ENCODE measurements at places on chromosomes 16 and 17. TPM values are rescaled to one million over a fixed set of nuclear protein-coding genes. Genes with fewer than 3 reads are reported as not detected.

DNA sequence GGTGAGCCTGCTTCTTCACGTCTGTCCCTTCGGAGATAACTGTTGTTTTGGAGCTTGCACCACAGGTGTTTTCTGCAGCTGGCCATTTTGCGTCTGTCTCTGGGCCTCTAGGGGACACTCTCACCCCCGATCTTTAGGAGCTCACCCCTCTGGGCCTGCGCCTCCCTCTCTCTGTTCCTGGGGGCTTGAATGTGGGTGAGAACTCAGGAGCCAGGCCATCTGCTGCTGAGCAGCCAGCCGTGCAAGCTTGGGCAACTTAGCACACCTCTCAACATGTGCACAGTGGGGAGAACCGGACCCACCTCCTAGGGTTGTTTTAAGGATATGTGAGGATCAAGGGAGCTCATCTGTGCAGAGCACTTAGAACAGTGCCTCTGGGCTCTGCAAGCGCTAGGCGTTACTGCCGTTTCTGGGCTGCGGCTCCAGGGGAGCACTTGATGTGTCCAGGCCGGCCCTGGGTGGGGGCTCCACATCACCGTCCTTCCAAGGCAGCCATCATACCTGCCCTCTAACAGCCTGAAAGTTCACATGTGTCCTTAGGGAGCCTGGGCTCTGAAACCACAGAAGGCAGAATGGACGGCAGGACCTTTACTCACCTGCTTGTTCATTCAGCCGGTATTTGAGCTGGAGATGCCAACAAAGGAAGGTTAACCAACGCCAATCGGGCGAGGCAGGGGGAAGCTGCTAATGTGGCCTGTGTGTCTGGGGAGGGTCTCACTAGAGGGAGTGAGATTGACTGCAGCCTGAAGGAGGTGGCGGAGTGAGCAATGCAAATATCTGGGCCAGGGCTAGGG, 66.3 kb downstream of the MRC2 start:
- DNase-seq = no peak

DNA sequence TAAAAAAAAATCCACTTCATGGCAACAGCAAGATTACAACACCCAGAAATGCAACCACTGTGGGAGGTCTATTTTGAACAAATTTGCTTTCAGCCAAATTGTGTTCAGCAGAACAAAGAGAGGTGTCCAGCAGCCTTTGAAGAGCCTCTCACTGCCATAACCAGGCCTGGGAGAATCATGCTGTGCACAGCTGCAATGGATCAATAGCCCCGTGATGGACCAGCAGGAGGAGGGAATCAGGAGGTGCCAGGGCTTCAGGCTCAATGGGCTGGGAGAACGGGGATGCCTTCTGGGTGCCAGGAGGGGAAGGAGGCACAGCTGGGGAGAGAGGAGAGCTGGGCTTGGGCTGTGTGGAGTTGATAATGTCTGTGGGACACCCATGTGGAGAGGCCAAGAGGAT, 366.2 kb upstream of the EEF2KMT start:
- DNase-seq = no peak

DNA sequence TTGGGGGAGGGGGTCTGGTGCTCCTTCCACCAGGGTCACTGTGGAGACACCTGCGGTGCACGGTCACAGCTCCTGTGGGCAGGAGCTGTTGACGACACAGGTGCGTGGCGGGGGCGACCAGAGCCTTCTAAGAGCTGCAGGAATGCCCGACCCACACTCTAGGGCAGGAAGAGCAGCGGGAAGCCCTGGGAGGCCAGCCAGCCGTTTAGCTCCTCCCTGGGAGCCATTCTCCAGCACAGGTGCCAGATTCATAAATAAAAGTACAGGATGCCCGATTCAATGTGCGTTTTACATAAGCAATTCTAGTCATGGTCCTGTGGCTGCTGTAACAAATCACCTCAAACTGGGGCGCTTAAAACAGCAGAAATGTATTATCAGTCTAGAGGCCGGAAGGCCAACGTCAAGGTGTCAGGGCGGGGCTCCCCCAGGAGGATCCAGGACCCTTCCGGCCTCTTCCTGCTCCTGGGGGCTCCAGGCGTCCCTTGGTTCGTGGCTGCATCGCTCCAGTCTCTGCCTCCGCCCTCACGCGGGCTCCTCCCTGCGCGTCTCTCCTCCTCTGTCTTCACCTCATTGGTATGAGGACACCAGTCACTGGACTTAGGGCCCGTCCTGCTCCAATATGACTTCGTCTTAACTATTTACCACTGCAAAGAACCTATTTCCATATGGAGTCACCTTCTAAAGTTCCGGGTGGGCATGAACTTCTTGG, 155.4 kb downstream of the FOXL1 start:
- peak; percentile 6 for DNase-seq

DNA sequence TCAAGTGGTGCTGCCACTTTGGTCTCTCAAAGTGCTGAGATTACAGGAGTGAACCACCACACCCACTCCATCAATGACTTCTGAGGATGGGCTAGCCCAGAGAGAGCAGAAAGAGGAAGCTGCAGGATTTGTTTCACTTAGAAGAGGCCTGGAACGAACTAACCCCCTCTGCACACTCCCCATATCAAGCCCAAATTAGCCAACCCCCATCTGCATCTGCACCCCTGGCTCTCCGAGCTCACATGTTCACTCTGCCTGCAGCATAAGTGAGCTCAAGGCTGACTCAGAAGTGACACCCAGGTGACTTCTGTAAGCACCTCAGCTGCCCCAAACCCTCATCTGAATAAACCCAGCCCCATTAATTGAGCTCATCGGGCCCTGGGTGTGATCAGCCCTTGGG, 4.8 kb downstream of the SCNN1G start:
- no peak for DNase-seq

- no peak for DNase-seq
Observed at GRCh38 chr17:17018021-17018441, 24.2 kb upstream of the MPRIP start.

The RCVRN gene
- not detected for polyA plus RNA-seq

DNA sequence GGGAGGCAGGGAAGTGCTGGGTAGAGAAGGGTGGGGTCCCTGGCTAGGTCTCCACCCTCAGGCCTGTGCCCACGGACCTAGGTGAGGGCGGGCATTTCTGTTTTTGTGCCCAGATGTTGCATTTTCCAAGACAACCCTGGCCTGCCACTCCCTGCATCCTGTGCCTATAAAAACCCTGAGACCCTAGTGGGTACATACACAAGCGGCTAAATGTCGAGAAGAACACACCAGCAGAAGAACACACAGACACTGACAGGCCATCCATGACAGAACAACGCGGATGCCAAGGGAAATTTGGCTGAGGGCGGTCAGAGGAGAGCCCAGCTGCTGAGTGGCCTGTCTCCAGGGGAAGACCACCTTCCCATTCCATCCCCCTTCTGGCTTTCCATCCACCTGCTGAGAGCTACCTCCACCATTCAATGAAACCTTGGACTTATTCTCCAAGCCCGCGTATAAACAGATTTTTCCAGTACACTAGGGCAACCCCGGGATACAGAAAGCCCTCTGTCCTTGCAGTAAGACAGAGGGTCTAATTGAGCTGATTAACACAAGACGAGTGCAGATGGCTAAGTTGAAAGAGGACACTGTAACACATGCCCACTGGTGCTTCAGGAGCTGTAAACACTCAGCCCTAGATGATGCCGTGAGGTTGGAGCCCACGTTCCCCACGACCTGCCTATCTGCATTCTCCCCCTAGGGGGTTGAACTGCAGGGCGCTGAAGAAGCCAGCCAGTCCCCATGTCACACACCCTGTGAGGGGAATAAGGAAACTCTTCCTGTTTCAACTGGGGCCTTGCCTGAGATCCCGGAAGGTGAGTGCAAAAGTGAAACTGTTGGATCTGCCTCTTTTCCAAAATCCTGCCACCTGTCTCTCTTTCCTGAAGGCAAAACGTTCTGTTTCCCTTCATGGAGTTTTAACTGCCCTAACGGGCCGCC, 147.2 kb upstream of the COX10 start:
- no peak for DNase-seq

DNA sequence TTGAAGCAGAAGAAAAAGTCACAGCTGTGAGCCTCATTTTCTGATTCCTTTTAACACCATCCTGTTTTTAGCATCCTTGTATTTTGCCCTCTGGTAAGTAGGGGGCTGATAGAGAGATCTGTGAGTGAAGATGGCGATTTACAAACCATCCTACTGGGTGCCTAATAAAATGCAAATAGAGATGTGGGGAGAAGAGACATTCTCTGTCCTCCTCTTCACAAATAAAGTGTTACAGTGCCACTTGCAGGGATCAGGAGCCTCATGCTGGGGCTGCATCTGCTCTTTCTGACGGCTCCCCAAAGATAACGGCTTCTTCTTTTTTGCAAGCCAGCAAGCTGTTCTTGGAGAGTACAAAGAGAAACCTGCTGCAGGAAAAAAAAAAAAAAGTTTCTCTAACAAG, 418.6 kb downstream of the TOX3 start:
- DNase-seq = no peak

The ATP2A3 gene
- polyA plus RNA-seq = 0.58 TPM

- DNase-seq = no peak
Observed at GRCh38 chr17:45800816-45801215, 16.7 kb downstream of the CRHR1 start.

DNA sequence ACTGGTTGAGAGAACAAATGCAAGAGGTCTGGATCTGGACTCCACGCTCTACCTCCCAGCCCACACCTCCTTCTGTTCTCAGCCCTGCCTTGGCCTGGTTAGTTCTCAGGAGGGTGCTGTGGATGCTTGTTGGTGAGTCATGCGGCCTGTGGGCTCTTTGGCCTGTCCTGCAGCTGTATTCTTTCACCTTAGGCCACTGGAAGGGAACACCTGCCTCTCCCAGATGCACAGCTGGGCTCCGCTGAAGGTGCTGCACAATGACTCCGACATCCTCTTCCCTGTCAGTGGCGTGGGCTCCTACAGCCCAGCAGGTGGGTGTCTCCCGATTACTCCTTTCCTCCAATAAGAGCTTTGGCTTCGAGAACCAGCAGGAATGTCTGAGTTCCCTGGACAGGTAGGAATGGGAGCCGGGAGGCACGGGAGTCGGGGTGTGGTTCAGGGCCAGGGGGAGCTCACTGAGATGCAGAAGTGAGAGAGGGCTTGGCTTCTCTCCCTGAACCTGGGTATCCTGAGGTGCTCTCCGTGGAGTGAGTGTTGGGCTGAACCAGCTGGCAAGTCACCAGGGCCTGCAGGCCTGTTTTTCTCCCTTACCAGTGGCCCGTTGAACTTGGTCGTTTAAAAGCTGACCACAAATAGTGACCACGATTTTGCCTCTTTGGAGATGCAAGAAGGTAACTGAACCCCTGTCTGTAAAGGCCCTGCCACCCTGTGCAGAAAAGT, 85.0 kb downstream of the SNX29 start:
- peak; percentile 50 for DNase-seq

DNA sequence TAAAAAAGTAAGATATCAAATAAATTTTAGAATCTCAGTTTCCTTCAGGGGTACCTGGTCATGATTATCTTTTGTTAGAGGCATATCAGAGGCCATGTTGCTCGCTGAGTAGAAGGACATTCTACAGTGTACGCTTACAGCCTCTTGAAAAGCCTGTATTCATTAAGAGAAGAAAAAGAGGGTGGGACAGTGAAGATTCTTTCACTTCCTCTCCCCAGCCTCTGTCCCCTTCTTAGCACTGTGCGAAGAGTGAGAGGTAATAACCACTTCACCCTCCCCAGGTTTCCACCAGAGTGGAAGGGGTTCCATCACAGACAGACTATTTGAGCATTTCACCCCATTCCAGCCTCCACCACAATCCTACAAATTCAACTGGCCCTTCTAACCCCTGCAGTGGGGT, 4.8 kb upstream of the LPO start:
- DNase-seq = no peak

DNA sequence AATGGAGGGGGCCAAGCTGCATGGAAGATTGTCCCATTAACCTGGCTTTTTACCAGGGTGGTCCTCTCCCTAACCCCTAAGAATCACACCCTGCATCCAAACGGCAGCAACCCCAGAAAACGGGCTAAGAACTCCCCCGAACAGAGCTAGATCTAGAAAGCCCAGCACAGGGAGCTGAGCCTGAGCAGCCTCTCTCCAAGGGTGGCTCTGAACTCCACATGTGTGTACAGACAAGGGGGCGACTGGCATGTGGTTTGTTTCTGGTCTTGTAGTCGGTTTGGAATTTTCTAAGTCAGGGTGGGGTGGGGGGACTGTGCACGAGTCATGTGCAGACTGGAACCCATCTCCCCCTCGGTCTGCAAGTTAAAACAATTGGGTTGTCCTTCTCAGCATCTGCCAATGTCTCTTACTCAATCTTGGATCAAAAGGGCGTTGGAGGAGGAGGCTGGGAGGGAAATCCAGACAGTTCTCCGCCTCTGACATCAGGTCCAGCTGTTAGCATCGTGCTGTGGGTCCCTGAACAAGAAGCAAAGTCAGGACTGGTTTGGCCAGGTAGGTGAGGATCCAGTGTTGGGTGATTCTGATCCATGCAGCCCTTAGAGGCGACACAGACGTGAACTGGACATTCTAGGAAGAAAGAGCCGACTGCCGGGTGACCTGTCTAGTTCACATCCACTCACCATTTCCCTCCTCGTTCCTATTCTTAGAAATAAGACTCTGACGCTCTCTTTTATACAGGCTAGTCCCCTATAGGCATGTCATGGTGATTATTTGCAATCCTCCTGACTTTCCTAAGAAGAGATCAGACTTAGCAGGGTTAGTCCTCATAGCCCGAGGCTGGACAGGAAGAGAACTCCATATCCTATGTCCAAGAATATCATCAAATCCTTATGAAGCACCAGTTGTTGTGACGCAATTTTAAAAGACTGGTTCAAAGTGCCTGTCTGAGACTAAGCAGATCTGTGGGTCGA, 381.8 kb downstream of the SOX9 start:
- peak; percentile 78 for DNase-seq

- peak; percentile 66 for DNase-seq
Observed at GRCh38 chr17:71970312-71970711, 150.5 kb upstream of the SOX9 start.

The SHCBP1 gene
- polyA plus RNA-seq = 19.1 TPM

DNA sequence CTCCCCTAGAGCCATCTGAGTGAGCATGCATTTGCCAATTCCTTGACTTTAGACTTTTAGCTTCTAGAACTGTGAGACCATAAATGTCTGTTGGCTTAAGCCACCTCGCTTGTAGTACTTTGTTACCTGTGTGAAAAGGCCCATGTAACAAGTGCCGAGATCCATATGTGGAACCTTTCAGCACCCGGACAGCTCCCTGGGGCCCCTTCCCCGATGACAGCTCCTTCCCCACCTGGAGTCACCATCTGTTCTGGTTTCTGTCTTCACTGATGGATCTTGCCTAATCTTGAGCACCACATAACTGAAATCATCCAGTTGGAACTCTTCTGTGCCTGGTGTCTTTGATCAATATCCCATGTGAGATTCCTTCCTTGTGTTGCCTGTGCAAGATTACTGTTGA, 78.9 kb upstream of the EEF2KMT start:
- DNase-seq = no peak
